AG08395 (cell line): ENCODE measurements at places on chromosomes 4 and X.
A peak's percentile ranks its signal among the peaks of the same experiment; 100 is the strongest.

DNA sequence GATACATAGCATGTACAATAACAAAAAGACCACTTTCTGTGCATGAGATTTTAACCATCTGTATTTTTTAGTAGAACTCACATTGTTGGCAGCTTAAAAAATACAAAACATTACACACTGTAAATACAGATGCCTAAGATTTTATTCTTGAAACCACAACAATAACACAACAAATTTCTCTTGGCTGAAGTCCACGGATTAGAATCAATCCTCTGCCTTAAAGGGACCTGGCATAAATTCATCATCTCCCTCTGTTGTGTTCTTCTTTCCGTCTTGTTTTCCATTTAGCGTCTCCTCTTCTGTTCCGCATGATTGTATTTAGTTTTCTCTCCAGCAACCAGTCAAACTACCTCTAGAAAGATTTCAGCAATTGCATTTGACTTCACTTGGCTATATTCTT lies 231.0 kb downstream of the SPOCK3 start:
- no peak for DNase-seq

- DNase-seq, result no peak
Measured at GRCh38 chr4:7485096-7485495, 50.4 kb upstream of the PSAPL1 start.

- DNase-seq, result no peak
Measured at GRCh38 chr4:100362366-100362765, 155.5 kb downstream of the EMCN start.

- peak; percentile 61 for DNase-seq
Measured at GRCh38 chr4:5460106-5460801, 248.1 kb downstream of the EVC2 start.

DNA sequence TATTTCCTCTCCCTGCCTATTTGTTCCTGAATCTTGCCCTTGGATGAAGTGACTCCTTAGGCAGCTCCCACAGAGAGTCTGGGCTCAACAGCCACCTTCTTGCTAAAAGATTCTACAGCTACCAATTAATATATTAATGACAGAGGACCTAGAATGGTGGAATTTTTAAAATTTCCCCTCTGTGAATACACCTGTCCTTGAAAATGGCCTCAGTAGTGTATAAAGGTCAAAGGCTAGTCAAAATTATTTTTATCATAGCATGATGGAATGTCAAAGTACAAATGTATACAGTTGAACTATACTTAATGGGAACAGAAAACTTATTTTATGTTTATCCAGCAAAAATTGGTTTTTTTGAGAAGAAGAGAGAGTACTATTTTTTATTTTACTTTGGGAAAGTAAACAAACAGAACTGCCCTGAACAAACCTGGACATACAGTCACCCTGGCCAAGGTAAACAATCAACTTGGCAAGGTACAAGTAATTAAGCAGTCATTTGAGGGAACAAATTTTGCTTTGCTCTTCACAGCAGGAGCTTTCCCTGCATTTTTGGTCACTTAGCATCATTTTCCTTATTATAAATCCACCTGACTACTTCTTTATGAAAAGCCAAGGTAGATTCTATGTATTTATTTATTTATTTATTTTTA lies 250.8 kb downstream of the INPP4B start:
- DNase-seq, result no peak

- no peak for DNase-seq
Measured at GRCh38 chr4:108937066-108937465, 174.2 kb upstream of the ETNPPL start.

GRCh38 chr4:153258750-153259149 lies 54.5 kb downstream of the TRIM2 start:
- DNase-seq, result no peak

GRCh38 chr4:168654104-168654847 lies 157.4 kb downstream of the PALLD start:
- no peak for DNase-seq

- no peak for DNase-seq
Measured at GRCh38 chr4:154586296-154587033, 4.1 kb downstream of the FGA start.

- DNase-seq, result no peak
Measured at GRCh38 chr4:119329835-119330620, 8.1 kb upstream of the FABP2 start.

DNA sequence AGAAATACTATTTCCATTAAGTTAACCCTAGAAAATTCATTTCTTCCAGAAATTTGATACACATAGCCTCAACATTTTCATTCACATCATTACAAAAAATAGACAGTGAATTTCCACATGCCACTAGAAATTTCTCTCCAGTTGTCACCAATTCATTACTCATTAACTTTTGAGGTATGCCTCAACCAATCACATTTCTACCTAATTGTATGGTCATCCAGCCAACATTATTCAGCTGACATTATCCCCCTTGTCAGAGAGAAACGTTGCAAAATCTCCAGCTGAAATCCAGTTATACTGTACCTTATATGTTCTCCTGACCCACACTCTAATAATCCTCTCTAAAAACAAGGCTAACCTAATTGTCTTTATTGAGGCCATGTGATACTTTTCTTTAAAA lies 24.8 kb downstream of the FRYL start:
- DNase-seq, result no peak

DNA sequence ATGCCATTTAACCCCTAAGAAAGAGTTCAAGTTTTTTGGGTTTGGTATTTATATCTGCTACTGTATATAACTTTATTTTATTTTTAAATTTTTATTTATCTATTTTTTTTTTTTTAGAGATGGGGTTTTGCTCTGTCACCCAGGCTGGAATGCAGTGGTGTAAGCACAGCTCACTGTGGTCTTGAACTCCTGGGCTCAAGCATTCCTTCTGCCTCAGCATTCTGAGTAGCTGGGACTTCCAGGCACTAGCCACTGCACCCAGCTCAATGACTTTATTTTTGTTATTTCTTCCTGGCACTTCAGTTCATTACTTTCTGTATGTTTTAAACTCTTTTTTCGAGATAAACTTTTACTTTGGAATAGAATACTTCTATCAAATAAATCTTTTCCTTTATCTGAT lies 42.4 kb upstream of the PGAM4 start:
- no peak for DNase-seq

- DNase-seq, result no peak
Measured at GRCh38 chr4:40731792-40732245, 17.9 kb upstream of the NSUN7 start.

DNA sequence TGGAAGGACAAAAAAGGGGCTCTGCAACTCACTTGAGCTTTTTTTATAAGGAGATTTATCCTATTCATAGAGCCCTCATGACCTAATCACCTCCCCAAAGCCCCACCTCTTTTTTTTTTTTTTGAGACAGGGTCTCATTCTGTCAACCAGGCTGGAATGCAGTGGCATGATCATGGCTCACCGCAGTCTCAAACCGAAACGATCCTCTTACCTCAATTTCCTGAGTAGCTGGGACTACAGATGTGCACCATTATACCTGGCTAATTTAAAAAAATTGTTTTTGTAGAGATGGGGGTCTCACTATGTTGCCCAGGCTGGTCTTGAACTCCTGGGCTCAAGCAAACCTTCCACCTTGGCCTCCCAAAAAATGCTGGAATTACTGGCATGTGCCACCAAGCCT lies 61.6 kb upstream of the PDGFRA start:
- DNase-seq, result no peak

DNA sequence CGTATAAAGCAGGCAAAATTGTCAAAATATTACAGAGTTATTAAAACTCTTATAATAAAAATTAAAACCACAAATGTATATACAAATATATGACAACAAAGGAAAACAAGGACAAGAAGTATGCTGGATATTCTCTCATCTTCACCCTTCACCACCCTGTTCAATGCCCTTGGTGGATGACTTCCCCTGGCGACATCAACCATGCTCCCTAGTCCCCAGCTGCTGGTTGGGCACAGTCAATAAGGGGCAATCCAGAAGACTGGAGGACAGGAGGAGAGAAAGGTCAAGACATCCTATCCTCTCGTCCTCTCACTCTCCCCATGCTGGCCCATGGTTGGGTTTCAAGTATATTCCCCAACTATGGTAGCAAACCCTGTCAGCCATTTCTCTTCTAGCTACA lies 71.2 kb downstream of the CXCL13 start:
- no peak for DNase-seq

DNA sequence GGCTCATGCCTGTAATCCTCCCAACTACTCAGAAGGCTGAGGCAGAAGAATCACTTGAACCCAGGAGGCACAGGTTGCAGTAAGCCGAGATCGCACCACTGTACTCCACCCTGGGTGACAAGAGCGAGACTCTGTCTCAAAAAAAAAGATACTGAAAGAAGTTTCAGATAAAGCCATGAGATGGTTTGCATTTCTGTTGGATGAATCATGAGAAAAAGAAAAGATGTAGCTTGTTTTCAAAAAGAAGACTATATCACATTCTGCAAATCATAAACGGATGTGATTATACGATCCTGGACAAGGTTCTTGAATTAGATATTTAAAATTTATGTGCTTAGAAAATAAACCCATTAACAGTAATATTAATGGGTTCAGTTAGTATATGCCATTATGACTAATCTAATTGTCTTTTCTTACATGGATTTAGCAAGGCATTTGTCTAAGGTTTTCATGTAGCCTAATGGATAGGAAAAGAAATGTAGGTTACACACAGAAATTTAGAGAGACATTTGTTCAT lies 345.9 kb downstream of the SLC7A11 start:
- DNase-seq, result no peak

DNA sequence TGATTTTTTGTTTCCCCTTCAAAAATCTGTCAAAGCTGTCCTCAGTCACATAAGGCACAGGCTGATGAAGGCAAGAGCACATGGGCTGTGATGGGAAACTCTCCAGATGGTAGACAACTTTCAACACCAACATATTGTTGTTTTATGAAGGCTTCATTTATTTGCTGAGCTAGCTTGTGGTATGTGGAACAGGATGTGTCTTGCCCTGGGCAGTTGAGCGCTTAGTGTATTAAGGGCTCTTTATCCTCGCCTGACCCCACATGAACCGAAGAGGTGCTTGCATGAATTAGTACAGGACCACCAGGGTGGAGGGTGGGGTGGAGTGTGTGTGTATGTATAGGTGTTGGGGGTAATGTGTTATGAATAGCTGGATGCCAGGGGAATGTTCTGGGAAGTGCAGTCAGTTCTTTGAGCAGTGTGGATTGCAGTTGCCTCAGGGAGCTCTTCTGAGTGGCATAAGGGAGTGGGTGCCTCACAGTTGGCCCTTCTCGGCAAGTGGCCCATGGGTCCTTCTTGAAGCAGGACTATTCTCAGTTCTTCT lies 103.1 kb downstream of the PHEX start:
- DNase-seq, result peak; percentile 10

- no peak for DNase-seq
Measured at GRCh38 chr4:169611157-169611556, 1.2 kb downstream of the NEK1 start.

DNA sequence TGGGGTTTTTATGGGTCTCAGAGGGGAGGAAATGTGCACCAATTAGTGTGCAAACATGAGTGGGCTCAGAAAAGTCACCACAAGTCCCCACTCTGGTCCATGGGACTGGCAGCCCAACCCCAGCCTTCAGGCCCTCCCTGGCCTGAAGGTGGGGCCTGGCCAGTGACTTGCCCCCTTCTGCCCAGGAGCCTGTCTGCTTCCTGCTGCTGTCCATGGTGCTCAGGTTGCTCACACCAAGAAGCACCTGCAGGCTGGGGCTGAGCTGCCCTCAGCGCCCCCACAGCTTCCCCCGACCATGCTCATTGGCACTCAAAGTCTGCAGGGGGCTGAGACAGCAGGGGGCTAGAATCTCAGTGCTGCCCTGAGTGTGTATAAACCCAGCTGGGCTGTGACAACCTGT lies 30.6 kb upstream of the GC start:
- DNase-seq, result no peak

- no peak for DNase-seq
Measured at GRCh38 chrX:48747415-48748016, 14.0 kb upstream of the GLOD5 start.

- DNase-seq, result no peak
Measured at GRCh38 chrX:123455693-123456092, 271.6 kb downstream of the GRIA3 start.

DNA sequence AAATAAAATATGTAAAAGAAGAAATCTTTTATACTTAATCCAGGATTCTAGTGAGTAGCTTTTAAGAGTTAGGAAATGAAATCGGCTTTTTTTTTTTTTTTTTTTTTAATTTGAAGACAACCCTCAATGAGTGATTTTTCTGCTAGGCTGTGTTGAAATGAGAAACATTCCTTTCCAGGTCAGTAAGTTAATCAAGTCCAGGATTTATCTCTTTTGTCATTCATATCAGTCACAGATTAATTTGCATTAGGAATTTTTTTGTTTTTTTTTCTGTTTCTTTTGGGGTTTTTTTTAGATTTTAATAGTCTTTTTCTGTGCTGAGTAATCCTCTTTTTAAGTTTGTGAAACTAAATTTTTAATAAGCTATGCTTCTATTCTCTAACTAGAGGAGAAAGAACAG lies 448.1 kb downstream of the ADGRL3 start:
- DNase-seq, result no peak

DNA sequence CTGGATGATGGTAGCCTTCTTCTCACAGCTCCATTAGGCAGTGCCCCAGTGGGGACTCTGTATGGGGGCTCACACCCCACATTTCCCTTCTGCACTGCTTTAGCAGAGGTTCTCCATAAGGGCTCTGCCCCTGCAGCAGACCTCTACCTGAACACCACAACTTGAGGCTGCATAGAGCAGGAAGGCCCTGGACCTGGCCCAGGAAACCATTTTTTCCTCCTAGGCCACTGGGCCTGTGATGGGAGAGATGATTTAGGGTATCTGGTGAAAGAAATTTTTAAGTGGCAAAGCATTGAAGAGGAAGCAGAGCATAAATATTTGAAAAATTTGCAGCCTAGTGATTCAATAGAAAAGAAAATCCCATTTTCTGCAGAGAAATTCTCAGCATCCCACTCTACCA lies 17.3 kb downstream of the F8A3 start:
- no peak for DNase-seq

DNA sequence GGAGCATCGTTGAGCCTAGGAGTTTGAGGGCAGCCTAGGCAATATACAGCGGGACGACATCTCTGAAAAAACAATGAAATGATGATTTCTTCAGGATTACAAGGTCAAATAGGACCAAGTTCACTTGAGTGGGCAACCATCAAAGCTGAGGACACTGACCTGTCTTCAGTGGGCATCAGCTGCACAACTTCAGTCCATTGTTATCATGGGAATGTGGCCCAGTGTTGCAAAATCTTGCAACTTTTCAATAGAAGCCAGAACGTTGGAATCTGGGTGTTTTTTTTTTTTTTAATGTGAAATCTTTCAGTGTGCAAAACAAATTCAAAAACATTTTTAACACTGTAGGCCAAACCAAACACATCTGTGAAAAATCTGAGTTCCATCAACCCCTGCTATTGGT lies 155.4 kb upstream of the PLAC1 start:
- DNase-seq, result no peak
